ENCODE measurements at places on chromosomes 12 and 14.

GRCh38 chr14:85358136-85358785 lies 171.7 kb upstream of the FLRT2 start:
- no peak for DNase-seq

GRCh38 chr12:48881686-48882314 lies 16.1 kb upstream of the RND1 start:
- DNase-seq, result no peak

- DNase-seq, result no peak
Observed at GRCh38 chr14:70670992-70671651, 29.4 kb downstream of the TTC9 start.

GRCh38 chr14:73829526-73830431 lies 21.9 kb upstream of the PTGR2 start:
- no peak for DNase-seq

DNA sequence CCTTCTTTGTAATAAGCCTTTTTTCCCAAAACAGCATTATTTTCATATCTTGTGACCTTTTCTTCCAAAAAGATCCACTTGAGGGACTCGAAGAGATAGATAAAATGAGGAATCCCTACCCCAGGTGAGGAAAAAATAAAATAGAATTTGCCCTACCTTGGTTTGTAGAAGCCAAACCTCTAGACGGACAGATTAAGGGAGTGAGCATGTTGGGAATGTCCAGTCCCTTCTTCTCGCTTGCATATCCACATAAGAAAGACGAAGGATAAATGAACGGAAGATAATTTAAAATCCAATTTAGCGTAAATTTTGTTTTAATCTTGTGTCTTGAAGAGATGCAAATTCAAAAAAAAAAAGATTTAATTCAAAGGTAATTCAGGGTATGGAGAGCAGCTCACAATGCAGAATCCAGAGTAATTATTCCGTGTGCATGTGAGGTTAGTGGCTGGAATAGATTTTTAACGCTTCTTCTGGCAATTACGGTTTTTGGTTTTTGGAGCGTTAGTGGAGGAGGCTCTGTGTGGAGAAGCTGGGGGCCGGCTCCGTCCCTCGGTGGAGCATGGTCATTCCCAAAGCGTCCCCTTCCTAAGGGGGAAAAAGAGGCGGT lies 1.5 kb downstream of the GRIN2B start:
- no peak for DNase-seq

- DNase-seq, result peak; percentile 72
Observed at GRCh38 chr14:78836777-78837176, 666.6 kb downstream of the NRXN3 start.

DNA sequence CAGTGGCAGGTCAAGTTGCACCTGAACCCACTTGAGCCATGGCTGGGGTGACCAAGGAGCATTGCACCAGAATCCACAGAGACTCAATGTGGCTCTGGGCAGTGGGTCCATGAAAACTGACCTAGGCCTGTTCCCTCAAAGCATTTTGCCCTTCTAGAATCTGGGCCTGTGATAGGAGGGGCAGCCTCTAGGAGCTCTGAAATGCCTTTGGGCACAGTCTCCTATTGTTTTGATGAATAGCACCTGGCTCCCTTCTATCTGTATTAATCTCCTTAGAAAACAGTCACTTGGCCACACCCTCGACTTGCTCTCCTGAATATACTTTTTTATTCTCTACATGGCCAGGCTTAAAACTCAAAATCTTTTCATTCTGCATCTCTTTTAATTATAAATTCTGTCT lies 14.1 kb upstream of the KRAS start:
- DNase-seq, result no peak

- DNase-seq, result no peak
Observed at GRCh38 chr14:106790189-106791036, 1264.0 kb downstream of the TMEM121 start.

DNA sequence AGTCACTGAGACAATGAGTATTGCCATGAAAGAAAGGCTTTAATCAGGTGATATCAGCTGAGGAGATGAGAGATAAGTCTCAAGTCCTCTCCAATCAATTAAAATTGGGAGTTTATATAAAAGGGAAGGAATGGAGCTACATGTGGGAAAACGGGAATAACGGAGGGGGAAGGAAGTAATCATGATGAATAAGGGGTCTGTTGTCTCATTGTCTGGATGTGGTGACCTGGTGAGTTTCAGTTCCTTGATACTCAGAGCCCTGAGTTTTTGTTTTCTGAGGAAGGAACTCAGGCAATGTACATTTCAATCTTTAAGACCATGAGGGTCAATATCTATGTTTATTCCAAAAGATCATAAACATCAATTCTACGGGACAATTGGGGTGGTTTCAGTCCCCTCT lies 198.8 kb downstream of the KITLG start:
- no peak for DNase-seq
